A673 (cell line): ENCODE measurements at places on chromosomes 11 and 22. TPM values are rescaled to one million over a fixed set of nuclear protein-coding genes. Genes with fewer than 3 reads are reported as not detected.

TENM4 gene
- 0.11 and 0.68 TPM in 2 replicates for total RNA-seq

RHOD gene
- 0.83 and 0.88 TPM in 2 replicates for total RNA-seq

MS4A6E gene
- total RNA-seq: not detected in 2 replicates

LARGE1 gene
- not detected in 2 replicates for total RNA-seq

DNA sequence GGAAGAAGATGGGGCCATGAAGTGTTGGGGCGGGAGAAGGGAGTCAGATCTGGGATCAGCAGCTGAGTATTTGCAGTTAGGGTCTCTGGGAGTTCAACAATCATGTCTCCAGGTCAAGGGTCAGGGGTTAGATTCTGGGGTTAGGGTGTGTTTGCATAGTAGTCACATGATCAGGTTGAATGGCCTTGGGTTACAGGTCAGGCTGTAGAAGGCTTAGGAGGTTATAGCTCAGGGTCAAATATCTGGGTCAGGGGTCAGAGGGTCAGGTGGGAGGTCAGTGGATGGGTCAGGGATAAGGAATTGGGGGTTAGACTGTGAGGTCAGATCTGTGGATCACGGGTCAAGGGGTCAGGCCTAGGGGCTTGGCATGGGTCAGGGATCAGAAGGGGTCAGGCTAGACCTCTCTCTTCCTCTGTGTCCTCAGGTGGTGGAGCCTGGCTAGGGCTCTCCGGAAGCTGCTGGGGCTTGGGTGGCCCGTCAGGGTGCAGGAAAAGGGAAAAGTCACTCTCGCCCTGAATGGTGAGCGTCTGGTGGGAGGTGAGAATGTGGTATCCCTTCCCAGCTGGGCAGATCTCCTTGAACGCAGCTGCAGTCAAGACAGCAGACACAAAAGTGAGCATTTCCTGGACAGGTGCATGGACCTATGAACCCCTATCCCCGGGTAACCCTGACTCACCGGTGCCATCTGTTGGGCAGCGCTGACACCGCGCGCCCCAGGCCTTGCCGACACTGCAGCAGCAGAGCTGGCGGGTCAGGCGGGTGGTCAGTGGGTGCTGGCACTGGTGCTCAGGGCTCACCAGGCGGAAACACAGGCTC lies 6.4 kb downstream of the LTBP3 start:
- DNase-seq: peak; percentile 66

- DNase-seq: peak; percentile 65
Measured at GRCh38 chr11:117510646-117511045, 183.0 kb downstream of the CEP164 start.

ZNF70 gene
- total RNA-seq: 9.6 and 9.7 TPM in 2 replicates

C11orf91 gene
- not detected in 2 replicates for total RNA-seq

- peak; percentile 28 for DNase-seq
Measured at GRCh38 chr22:19477321-19478044, 1.5 kb downstream of the UFD1 start.

SDF2L1 gene
- total RNA-seq: 50.1 and 55.3 TPM in 2 replicates

- DNase-seq: no peak
Measured at GRCh38 chr11:3101921-3102640, 44.9 kb upstream of the CARS1 start.

DNA sequence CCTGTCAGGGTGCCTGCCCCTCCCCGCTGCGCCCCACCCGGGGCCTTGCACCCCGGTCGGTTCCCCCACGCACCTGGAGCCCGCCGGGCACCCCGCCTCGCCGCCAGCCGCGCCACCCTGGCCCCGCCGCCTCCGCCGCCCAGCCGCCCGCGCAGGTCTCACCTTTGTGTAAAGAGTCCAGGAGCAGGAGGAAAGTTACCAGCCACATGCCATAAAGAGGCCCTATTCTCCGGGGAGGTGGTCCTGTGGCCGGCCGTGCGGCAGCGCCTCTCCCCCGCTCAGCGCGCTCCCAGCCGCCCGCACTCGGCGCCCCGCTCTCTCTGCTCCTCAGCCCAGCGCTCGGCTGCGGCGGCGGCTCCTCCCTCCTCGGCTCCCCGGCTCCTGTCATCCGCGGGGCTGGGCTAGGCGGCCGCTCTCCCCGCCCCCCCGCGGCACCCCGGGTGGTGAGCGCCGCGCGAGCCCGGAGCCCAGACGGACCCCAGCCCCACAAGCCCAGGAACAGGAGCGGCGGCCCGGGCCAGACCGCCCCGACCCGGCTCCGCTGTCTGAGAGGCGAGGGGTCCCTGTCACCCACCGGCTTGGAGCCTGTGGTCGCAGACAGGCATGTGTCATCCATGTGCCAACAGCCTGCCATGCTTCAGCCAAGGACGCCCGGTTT lies at the start of gene DSCAML1:
Gene DSCAML1 (minus strand): TSS at position 345 of the 658 bp plus-strand sequence. CDS start 137 bp downstream, at position 208.
- peak; percentile 26 for DNase-seq

CNTN5 gene
- total RNA-seq: 0.66 and 0.80 TPM in 2 replicates

DNA sequence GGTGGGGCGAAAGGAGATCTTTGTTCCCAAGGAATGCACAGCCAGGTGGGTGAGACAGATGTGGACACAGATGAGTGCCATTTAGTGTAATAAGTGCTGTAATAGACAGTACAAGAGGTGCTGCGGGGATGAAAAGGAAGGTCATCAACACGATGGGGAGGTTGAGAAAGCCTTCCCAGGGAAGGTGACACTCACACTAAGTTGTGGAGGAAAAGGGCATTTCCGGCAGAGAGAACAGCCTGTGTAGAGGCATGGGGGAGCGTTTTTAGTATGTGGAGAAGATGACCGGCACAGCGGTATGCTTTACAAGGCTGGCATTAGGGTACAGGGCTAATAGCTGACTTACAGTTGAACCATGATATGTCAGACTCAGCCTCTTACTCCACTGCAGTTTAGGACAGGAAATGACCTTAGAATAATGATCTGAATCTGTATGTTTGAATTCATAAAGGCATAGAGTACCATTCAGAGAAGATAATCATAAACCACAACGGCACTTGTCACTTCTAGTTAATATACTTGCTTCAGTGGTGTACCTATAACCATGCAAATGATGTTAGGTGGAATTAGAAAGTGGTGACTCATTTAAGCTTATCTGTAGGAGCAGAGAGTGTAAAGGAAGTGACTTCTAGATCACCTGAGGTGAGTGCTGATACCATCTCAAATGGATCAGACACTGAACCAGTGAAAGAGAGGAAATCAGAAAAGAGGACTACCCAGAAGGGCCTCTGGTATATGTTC lies 60.6 kb downstream of the FAM83F start:
- no peak for DNase-seq

DCHS1 gene
- 17.6 and 20.1 TPM in 2 replicates for total RNA-seq

GRCh38 chr11:94330789-94331188 lies 26.4 kb downstream of the IZUMO1R start:
- no peak for DNase-seq

TPP1 gene
- total RNA-seq: 42.2 and 53.0 TPM in 2 replicates

- DNase-seq: no peak
Measured at GRCh38 chr22:19619144-19620009, 94.9 kb upstream of the SEPTIN5 start.

OR51F2 gene
- not detected in 2 replicates for total RNA-seq

IRAG1 gene
- 0.26 and 0.81 TPM in 2 replicates for total RNA-seq

- no peak for DNase-seq
Measured at GRCh38 chr11:1208144-1208393, 14.8 kb upstream of the MUC5B start.

- no peak for DNase-seq
Measured at GRCh38 chr11:75784506-75784905, 15.9 kb downstream of the DGAT2 start.

DNA sequence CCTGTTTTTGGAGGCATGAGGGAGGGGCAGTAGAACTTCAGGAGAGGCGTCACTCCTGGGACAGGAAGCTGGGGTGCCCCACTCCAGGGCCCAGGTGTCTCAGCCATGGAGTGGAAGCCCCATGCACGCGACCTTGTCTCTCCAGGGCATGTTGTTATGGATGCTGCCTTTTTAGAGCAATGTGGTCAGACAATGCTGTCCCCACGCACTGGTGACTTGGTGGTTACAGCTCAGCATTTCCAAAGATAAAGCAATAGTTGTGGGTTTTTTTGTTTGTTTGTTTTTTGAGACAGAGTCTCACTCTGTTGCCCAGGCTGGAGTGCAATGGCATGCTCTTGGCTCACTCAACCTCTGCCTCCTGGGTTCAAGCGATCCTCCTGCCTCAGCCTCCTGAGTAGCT lies 22.3 kb downstream of the EIF4G2 start:
- no peak for DNase-seq
